ENCODE measurements at places on chromosomes 13 and 19.

- no peak for DNase-seq
These were observed 26.4 kb upstream of the SLC7A1 start for GRCh38 chr13:29621841-29622240.

- DNase-seq, result peak; percentile 68
These were observed 31.8 kb upstream of the USE1 start for GRCh38 chr19:17183271-17183761.

DNA sequence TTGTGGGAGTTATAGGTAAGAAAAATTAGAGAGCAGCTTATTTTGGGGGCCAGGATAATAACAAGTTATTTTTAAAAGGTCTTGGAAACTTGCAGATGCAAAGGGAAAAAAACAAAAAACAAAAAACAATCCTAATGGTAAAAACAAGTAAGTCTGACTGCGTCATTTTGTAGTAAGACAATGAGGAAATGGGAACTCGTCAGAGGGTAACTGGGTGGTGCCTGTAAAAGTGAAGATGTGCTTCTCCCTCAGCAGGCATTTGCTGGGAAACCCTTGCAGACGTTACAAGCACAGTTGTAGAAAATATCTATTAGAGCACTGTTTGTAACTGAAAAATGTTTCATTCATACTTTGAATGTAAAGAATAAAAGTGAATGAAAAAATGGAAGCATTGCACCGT is 2.2 kb upstream of the TNFSF13B start:
- DNase-seq, result no peak

DNA sequence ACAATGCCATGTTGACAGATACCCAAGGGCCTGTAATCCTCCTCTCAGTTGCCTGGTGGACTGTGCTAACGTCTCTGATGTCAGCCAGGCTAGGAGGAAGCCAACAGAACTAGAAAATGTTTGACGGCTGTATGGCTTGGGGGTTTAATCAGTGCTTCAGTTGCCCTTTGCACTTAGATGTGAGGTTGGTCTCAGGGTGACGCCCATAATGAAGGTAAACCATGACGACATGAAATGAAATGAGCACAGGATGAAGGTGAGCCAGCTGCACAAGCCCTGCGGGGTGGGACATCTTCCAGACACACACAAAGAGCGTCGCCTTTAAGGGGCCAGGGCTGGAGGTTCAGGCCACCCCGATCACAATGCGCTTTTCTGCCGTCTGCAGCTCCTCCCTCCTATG is 127.2 kb downstream of the CRYL1 start:
- no peak for DNase-seq

GRCh38 chr13:111184458-111185401 is 69.6 kb downstream of the ARHGEF7 start:
- peak; percentile 77 for DNase-seq

DNA sequence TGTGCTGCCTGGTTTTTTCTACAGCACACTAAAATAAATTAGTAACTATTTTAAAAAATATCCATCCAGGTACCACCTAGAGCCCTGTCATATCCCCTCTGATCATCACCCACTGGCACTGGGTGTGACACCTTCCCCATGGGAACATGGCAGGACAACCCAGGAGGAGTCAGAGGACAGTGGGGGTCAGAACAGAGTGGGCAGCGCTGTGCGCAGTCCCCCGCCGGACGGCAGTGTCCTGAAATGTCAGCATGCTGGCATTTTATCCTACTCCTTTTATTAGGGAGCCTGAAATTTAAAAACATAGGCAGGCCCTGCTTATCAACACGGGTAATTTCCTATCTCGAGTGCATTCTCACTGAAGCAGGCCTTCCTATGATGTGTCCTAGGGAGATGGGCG is 42.1 kb upstream of the GAS6 start:
- peak; percentile 9 for DNase-seq

- DNase-seq, result no peak
These were observed 1096.8 kb upstream of the PCDH20 start for GRCh38 chr13:62512194-62513141.

- DNase-seq, result no peak
These were observed 15.0 kb upstream of the ALOX5AP start for GRCh38 chr13:30720172-30720869.

- no peak for DNase-seq
These were observed 9.8 kb downstream of the PROZ start for GRCh38 chr13:113168211-113168610.

- DNase-seq, result no peak
These were observed 283.3 kb downstream of the DIAPH3 start for GRCh38 chr13:59880468-59880867.

DNA sequence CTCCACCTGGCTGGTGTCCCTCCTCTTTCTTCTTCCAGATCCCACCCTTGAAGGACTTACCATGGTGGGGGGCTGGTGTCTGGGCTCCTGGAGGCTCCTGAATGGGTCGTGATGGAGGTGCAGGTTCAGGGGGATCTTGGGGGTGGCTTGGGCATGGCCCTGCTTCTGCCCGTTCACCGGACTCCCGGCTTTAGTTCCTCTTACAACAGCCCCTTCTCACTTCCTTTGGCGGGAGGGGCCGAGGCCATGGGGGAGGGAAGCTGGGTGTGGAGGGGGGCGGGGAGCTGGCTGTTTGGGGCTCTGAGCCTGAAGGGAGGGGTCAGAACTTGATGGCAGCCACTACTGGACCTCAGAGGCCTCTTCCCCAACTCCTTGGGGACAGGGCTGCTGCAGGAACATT is at the start of gene MYO1F:
MYO1F (minus strand) TSS at position 196 of the 400 bp plus-strand sequence; CDS start at position 63, 133 bp downstream.
- peak; percentile 63 for DNase-seq

DNA sequence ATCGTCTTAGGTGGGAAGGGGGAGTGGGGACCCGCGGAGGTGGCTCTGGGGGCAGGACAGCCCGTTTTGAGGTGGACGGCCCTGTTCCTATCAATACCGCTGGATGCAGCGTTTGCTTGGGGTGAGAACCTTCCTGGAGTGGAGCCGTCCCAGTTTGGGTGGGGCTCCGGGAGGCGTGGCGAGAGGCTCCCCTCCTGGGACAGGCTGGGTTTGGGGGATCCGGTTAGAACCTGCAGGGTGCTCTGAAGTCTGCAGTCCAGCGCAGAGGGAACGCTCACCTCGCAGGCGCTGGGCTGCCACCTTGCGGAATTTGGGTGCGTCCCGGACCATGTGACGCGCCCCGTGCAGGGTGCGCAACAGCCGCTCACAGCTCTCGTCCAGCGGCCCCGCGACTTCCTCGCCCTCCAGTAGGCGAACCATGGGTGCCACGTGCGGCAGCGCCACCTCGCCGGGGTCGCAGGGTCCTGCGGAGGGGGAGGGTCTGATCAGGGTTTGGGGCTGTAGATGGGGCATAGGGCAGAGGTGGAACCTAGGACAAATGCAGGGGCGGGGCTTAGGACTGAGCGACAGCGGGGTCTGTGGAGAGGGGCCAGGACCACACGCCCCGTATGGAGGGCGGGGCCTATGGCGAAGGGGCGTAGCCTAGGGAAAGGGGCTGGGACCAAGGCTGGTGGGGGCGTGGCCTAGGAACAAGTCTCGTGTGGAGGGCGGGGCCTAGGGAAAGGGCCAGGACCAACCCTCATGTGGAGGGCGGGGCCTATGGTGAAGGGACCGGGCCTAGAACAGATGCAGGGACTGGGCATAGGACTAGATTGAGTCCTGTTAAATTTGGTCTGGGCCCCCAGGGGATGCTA is 13.8 kb downstream of the SH2D3A start:
- peak; percentile 89 for DNase-seq

- no peak for DNase-seq
These were observed 30.1 kb downstream of the DNAJC3 start for GRCh38 chr13:95707035-95707434.

- no peak for DNase-seq
These were observed 6.4 kb downstream of the ZNF773 start for GRCh38 chr19:57506163-57506562.

- no peak for DNase-seq
These were observed 7.6 kb downstream of the EFNB2 start for GRCh38 chr13:106527826-106528225.

GRCh38 chr13:107157271-107157670 is 589.3 kb upstream of the ARGLU1 start:
- no peak for DNase-seq

DNA sequence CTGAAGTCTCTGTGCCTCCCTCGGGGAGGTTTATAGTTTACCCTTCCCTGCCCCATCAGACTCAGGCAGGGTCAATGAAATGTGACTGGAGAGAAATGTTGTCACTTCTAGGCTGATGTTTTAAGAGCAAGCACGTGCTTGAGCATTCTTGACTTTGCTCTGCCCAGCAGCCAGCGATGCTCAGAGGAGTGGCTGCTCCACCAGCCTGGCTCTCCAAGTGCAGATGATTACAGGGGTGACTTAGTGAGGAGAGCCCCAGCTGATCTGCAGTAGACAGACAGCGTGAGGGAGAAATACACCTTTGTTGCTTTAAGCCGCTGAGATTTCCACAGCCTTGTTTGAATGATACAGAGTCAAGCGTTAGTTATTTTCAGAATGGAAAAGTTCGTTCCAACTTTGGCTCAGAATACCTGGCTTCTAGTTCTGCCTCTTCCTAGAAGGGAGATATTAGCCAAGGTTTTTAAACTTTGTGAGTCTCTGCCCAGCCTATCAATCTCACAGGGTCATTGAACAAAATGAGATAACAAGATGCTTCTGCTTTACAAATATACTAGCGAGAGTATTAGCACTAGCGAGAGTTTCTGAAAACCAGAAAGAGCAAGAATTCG is 143.6 kb downstream of the OXGR1 start:
- DNase-seq, result no peak

- DNase-seq, result peak; percentile 61
These were observed 814 bp downstream of the S1PR2 start for GRCh38 chr19:10230173-10230860.

GRCh38 chr13:35925669-35926068 is 205.5 kb downstream of the DCLK1 start:
- DNase-seq, result no peak

GRCh38 chr19:49231804-49232203 is 74.2 kb downstream of the TRPM4 start:
- DNase-seq, result peak; percentile 49

All from activated CD8-positive, alpha-beta memory T cell treated with anti-CD3 and anti-CD28 coated beads, Interleukin-2, amount 10 ng/mL, durations not matched to agents 7 days and 5 days (primary cell).